ENCODE measurements at places on chromosomes 1 and 21.

DNA sequence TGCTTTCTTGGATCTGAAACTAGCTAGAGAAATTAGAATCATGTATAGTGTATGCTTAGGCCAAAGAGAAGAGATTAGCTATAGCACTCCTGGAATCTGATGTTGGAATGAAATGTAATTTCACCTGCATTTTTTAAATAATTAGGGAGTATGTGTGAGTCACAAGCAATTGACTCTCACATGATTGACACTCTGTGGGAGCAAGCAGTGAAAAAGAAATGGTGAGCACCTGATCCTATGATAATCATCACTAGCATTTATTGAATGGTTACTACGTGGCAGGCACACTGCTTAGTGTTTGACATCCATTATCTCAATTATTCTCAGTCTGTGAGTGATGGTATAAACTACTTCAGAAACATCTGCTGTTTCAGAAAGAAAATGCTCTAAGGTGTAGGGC lies 176.6 kb downstream of the NRIP1 start:
- peak; percentile 66 for DNase-seq

DNA sequence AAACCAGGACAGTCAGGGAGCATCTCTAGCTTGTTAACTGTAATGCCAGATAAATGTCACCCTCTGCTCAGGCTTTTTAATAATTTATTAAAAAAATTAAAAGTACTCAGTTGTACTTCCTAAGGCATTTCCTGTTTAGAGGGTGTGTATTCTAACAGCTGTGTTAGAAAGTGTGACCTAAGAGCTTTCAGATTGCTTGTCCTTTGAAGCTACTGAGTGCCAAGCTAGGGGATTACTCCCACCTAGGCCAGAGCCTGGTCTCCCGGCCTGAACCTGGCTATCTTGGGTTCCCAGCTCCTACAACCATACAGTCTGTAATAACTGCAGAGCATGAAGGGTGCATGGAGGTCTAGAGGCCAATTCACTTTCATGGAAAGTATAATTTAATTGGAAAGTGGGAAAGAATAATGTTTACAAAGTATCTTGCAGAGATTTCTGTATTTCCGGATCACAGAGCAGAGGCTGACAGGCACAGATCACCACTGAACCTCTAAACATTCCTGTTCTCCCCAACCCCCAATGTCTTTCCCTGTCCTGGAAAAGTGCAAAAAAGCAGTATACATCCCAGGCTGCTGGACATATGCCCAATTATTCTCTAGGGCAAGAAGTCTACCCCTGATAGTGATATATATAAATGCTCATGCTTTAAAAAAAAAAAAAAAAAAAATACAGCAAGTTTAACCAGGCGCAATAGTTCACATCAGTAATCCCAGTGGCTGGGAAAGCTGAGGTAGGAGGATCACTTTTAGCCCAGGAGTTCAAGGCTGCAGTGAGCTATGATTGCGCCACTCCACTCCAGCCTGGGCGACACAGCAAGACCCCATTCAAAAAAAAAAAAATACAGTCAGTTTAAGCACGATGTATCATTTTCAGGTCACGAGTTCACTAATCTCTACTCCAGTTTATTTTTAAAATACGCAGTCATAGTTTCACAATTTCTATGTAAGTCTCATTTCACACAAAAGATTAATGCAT lies 36.7 kb upstream of the RAP1A start:
- no peak for DNase-seq

- no peak for DNase-seq
Observed at GRCh38 chr1:239067480-239067879, 318.9 kb upstream of the CHRM3 start.

DNA sequence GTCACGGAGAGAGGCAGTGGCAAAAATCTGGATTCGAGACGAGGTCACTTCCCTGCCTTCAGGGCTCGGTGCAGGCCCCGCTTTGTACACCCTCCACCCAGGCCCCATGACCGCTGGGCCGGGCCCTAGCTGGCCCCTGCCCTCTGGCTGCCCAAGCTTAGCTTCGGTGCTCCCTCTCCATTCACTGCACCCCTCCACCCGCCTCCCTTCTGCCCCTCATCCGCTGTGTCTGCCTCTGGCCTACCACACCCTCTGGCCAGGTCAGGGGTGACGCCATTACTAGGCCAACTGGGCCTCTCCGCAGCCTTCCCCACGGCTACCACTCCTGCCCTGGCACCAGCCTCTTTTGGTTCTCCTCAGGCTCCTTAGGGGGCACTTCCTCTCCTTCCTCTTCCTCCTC lies 528 bp upstream of the CD164L2 start:
- no peak for DNase-seq

DNA sequence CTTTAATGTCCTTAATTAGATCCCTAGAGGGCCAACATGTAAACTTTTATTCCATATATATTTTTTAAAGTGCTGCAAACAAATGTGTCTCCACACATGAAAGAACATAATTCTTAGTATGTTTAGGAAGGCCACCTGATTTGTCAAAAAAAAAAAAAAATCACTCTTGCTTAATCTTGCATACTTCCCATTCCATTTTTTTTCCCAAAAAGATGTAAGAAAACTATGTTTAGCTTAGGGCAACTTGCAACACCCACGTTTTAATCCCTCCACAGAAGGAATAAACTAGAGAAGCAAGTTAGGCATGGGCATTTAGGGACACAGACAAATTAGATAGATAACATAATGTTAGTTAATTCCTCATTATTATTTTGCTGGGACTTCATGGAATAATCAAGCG lies 5.6 kb downstream of the YOD1 start:
- no peak for DNase-seq

- DNase-seq, result no peak
Observed at GRCh38 chr1:159869173-159869572, 6.7 kb upstream of the VSIG8 start.

GRCh38 chr1:22794647-22795365 lies 84.2 kb downstream of the EPHB2 start:
- DNase-seq, result no peak

DNA sequence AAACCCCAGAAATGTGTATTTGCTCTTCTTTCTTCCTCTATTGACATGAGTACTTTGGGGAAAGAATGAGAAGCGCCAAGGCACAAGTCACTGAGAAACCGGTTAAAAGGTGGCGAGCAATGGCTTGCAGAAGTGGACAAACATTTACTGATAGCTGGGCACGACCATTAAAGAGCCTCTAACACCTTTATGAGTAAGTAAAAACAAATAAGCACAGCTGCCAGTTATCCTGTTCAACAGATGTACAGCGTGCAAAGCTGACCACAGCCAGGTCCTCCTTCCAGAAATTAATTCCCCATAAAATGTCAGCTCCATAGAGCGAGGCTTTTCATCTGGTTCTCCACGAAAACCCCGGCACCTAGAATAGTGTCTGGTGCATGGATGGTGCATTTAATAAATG lies 72.7 kb downstream of the CAPZB start:
- peak; percentile 12 for DNase-seq

GRCh38 chr1:117367046-117368025 lies at the start of gene MAN1A2:
TSS of gene MAN1A2 (plus strand) at chr1:117367449. CDS start at chr1:117368184, 735 bp downstream.
- peak; percentile 59 for DNase-seq

DNA sequence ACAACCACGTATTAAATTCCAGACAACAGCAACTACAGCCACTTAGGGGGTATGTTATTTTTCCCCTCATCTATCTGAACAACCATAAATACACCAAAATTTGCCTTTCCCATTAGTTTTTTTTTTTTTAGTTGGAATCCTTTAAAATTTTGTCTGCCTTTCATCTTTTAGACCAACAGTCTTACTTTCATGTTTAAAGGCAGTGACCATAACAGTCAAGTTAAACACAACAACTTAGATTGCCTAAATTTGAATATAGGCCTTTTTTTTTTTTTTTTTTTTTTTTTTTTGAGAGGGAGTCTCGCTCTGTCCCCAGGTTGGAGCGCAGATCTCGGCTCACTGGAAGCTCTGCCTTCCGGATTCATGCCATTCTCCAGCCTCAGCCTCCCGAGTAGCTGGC lies 3.4 kb downstream of the GPBP1L1 start:
- DNase-seq, result no peak

DNA sequence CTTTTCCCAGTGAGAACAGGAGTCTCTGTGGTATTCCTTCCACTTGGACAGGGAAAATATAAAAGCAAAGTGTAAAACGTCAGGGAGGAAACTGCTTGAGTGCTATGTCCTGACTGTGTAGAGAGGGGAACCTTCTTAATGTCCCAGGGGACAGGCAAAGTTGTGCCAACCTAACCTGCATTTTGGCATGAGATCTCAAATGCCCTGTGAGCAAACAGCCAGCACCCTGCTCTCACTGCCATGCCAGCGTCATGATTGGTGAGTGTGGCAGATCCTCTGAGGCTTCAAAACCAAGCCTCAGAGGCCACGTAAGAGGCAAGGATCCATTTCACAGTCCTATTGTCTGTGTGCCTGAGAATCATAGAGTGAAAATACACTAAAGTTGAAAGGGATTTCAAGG lies 49.7 kb upstream of the RAP1A start:
- no peak for DNase-seq

GRCh38 chr1:176033881-176034280 lies 173.2 kb downstream of the COP1 start:
- DNase-seq, result no peak

DNA sequence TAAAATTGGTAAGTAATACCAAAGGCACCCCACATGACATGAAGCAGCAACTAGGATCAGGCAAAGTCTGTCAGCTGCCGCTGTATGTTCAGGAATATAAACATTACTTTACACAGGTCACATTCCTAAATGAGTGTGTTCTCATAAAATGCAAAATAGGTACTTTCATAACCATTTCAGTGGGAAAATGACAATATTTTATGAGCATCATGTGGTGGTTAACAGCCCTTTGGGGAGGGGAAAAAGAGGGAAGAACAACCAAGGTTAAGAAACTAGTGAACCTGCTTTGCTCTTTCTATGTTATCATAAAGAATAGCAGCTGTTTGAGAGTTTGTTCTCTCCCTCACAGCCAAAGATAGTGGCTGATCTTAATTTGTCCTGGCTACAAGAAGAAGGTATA lies 105.4 kb upstream of the LBR start:
- no peak for DNase-seq

DNA sequence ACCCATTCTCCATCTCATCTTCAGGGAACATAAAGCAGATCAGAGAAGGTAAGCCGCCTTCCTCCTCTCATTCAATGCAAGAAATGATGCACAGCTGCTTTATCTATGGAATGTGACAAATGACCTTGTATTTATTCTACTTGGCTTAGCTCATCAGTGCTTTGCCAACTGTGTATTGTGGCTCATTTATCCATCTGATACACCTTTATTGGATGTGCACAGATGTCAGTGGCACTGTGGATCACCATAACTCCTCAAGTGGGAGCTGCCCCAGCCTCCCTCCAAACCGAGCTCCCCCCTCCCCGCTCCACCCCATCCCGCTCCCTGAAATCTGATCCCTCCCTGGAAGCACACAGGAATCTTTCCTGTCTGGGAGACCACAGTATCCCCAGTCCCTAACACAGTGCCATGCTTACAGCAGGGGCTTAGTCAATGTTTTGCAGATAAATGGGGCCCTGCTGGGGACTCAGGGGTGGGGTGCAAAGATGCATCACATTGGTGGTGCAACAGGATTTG lies 156.0 kb upstream of the RAB4A start:
- DNase-seq, result no peak

GRCh38 chr1:228058172-228058948 lies 24.1 kb upstream of the ARF1 start:
- DNase-seq, result no peak

DNA sequence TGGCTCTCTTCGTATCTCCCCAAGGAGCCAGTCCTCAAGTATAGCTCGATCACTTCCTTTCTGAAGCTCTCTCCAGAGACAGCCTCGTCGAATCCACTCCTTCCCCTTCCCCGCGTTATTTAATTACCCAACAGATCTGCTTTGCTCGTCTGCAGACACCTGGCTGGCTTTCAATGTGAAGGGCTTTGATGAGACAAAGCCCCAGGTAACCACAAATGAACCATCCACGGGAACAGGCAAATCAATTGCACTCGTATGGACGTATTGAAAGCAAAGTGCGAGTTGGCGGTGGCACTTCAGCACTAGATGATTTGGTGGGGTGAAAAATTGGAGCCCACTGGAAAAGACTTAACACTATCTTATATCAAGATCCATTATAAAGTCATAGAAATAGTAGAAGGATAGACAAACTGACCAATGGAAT lies 364 bp upstream of the BCAR3 start:
- no peak for DNase-seq

GRCh38 chr1:222641269-222641948 lies 23.5 kb downstream of the MIA3 start:
- no peak for DNase-seq

GRCh38 chr1:1605034-1605591 lies 5.2 kb upstream of the FNDC10 start:
- DNase-seq, result no peak

GRCh38 chr1:236131916-236132315 lies 10.4 kb upstream of the GPR137B start:
- no peak for DNase-seq

- DNase-seq, result no peak
Observed at GRCh38 chr1:66788231-66788939, 12.7 kb downstream of the INSL5 start.

GRCh38 chr1:19448491-19449439 lies 36.6 kb downstream of the CAPZB start:
- DNase-seq, result no peak
